ENCODE measurements at places on chromosomes 12 and 14.
A peak's percentile ranks its signal among the peaks of the same experiment; 100 is the strongest.

DNA sequence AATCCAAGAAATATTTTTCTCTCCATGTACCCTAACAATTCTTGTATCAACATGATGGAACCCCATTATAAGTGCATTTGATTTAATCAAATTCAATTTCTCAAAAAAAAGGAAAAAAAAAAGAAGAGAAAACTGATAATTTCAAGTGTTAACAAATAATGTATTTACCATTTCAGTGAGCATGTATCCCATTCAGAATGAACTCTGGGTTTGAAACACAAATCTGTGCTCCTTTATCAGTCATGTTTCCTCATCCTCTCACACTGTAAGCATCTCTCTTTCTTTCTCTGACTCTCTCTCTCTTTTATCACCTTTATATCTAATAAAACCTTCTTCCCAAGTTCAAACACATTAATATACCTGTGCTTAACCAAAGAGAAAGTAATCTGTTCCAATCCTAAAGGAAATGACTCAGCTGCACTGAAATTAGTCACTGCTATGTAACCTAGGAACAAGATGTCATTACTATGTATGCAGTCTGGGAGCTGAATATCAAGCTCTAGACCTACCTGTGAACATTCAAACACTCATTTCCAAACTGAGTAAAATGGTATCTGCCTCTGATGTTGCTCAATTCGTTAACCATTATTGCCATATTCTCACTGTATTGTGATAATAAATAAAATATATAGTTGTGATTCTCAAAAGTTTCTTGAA is 135.0 kb upstream of the LRIG3 start:
- DNase-seq: no peak

DNA sequence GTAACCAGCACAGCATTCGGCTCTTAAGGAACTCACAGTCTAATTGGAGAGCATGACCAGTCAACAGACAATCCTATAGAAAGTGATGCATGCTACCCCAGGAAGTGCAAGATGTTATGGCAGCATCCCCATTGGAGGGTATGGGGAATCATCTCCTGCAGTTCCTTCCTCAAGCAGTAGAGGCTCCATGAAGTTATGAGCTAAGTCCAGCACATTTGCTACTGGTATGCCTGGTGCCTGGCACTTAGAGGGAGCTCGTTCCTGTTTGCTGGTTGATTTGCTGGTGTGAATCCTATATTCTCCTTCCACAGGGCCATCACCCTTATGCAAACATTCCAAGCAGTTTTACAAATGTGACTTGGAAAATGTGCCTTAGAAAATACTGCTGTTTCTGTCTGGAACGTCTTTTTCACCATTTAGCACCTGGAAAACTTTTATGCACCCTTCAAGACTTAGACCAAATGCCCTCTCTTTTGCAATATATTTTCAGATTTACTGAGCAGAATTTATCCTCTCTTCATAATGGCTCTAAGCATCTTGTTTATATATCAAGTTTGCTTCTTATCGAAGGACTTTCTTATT is 136.1 kb upstream of the WSCD2 start:
- DNase-seq: no peak

- no peak for DNase-seq
Measured at GRCh38 chr12:111785651-111786050, 18.9 kb downstream of the ALDH2 start.

- peak; percentile 66 for DNase-seq
Measured at GRCh38 chr14:89618811-89619551, 201.9 kb upstream of the FOXN3 start.

GRCh38 chr14:77043177-77043983 is 14.9 kb upstream of the IRF2BPL start:
- peak; percentile 49 for DNase-seq

DNA sequence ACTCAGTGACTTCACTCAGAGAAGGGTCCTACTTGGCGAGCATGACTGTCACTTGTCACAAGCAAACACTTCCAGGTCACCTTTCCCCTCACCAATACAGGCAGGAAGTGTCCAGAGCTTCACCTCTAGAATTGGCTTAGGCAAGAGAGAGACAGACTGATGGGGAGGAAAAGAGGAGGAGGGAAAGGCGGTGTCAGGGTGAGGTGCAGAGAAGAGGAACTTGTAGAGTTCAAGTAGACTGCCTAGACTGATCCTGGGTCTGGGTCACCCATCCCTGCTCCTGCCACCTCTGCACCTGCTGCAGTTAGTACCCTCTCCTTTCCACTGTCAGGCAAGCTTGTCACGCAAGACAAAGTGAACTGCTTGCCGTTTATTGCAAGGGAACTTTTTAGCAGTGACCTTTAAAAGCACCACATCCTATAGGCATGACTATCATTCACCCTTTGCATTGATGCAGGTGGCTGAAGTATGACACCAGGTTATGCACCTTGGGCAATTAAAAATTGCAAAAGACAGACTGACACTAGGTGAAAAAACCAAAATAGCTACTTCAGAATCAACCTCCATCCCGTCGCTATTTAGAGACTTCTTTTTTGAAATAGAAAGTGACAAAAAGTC is 292.4 kb downstream of the SYT1 start:
- DNase-seq: no peak

DNA sequence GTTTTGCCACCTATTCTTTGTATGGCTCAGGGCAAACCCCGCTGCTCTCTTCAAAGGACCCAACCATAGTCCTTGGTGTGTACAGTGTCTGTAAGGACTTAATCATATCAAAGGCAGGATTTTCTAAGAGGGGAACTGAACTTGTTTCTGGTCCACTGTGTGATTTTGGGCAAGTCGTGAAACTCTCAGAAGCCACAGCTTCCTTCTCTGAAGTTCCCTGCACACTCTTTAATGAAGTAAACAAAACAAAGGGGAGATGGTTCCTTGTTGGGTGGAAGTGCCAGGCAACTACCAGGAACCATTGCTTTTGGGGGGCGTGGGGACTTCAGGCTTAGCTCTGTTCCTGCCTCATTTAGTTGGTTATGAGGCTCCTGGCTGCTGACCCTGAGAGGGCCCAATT is 152.4 kb downstream of the VRK1 start:
- DNase-seq: no peak

DNA sequence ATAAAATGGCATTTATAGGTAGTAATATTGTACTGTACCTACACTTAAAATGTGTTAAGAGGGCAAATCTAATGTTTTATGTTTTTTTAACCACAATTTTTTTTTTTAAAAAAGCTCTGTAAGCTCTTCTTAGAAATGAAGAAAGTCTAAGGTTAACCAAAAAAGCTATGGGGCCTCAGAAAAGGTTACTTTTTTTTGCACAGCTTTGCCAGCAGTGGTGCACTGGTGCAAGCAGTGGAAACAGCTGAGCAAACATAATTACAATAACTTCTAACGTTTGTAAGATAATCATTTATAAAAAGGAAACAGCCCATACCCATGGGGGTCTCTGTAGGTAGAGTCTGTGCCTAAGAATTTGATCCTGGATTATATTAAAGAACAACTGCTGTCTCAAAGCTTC is 85.1 kb upstream of the NID2 start:
- DNase-seq: no peak

GRCh38 chr12:22728987-22729386 is 104.0 kb downstream of the ETNK1 start:
- DNase-seq: no peak

- DNase-seq: no peak
Measured at GRCh38 chr12:169528-170370, 44.2 kb downstream of the SLC6A12 start.

DNA sequence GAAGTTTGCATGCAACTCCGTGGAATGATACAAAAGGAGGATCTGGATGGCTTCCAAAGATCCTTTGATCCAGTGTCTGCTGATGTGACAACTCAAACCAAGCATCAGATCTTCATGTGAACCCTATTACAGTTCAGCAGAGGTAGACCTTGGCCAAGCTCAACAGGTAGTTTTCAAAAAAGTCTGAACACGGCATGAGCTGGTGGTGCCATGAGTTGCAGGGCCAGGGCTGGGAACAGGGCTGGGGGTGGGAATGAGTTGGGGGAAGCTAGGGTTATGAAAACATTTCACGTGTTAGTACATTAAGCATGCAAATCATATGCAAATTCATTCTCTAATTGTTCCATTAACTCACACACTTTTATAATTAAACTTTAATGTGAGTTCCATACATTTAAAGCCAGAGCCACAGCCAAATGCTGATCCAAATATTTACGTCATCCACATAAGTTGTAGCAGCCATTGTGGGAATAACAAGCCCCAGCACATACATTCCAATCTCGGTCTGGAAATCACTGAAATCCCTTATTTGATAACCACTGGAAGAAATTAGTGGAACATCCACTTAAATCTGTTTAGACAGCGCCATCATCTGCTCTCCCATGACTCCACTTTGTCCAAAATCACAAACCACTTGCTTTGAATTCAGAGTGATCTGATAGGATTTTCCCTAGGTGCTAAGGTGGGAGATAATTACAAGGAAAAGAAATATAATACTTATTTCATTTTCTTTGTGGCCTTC is 158.5 kb downstream of the APAF1 start:
- no peak for DNase-seq

- peak; percentile 22 for DNase-seq
Measured at GRCh38 chr12:109934026-109934425, 34.0 kb downstream of the TCHP start.

- DNase-seq: no peak
Measured at GRCh38 chr12:109292342-109292711, 16.8 kb downstream of the FOXN4 start.

- peak; percentile 19 for DNase-seq
Measured at GRCh38 chr12:95790033-95790916, at the start of gene NTN4. Gene NTN4, minus strand, starts transcription at chr12:95790764. Its CDS starts 455 bp downstream, at chr12:95790309.

DNA sequence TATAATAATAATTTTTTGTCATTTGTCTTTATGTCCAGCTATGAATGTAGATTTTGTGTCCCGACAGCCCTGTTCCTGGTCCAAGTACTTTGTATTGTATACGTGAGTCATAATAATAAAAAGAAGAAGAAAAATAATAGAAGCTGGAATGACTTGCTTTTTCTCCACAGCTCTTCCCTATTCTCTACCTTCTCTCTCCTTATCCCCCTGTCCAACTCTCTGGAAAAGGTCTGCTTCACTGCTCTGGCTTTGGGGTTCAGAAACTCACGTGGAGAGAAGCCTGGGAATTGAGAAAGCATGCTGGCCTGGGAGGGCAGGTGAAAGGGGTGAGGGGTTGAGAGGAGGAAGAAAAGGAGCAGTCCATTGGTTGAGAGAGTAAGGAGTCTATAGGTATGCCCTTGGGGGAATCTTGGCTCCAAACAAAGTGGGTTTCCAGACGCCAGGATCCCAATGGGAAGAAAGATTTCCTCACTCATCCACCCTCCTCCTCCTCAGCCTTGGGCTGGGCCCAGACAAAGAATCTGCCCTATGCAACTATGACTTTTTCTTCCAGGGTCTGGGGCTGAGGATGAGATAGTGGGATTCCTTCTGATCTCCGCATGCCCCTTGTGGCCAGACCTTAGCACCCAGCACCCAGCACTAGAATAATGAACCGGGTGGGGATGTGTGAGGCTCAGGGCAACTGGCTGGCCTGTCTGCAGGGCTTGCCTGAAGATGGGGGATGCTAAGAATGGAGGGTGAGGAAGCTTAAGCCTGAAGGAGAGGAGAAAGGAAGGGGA is 4.0 kb downstream of the HOXC8 start:
- DNase-seq: no peak

DNA sequence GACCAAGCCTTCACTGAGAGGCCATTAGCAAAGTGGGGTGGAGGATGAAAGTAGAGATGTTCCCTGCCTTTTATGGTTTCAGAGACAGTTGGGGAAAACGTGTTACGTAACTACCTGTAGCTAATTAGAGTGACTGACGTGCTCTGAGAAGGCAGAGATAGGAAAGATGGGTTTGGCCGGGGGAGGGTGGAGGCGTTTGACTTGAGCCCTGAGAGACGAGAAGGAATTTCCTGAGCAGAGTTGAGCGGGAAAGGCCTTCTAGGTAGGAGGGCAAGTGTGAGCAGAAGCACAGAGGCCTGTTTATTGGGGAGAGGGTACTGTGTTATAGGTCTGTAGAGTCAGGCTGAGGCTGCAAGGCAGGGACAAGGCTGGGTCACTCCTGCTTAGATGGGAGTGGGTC is 8.6 kb downstream of the TUNAR start:
- no peak for DNase-seq

Measured in activated naive CD4-positive, alpha-beta T cell treated with anti-CD3 and anti-CD28 coated beads, Interleukin-2, amount 50 U/mL, for 16 hours (primary cell).